ENCODE measurements at places on chromosomes 3 and 15.

GRCh38 chr3:48404440-48405342 is 25.2 kb downstream of the PLXNB1 start:
- DNase-seq = peak; percentile 76

- DNase-seq = peak; percentile 74
These were observed 897 bp upstream of the TLE3 start for GRCh38 chr15:70098461-70099166.

DNA sequence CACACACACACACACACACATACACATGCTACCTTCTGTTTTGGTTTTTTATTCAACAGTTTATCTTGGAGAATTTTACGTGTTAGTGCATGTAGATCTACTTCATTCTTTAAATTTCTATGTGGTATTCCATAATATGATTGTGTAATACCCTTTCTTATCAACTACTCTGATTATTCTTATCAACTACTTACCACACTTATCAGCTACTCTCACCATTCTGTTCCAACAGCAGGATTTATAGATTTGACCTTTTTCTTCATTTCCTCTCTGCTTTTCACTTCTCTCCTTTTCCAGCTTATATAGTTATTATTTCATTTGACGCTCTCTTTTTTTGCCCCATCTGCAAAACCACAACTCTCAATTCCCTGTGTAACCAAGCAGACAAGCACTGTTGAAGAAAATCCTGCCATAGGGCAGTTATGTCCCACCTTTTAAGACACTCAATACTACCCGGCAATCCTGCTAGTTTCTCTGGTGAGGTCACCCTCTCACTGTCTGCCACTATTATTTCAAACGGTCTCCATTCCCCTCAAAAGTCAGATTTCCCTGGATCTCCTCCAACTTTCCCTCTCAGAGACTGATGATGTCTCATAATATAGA is 56.9 kb upstream of the SATB1 start:
- DNase-seq = no peak

DNA sequence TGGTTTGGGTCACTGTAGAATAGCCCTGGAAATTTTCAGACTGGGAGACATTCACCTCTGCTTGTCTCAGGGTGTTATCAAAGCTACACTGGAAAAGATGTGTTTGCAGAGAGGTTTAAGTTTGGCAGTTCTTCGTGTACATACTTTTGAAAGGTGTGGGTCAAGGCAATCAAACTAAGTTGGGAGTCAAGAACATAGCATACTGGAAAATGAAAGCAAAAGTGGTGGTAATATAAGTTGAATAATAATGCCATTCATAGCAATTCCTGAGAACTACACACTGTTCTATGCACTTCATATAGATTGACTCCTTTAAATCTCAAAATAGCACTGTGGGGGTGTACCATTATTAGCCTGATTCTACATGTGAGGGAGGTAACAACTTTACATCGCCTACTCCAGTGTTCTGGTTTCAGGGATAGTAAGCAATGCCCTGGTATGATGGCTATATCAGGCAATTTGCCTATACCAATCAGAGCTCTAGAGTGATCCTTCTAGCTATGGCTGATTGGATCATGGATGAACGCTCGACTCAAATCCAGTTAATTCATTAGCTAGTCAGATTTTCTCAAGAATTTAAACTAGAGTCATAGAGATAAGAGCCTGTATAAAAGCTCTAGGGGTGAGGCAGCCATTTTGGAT is 44.6 kb upstream of the RASGRP1 start:
- no peak for DNase-seq

DNA sequence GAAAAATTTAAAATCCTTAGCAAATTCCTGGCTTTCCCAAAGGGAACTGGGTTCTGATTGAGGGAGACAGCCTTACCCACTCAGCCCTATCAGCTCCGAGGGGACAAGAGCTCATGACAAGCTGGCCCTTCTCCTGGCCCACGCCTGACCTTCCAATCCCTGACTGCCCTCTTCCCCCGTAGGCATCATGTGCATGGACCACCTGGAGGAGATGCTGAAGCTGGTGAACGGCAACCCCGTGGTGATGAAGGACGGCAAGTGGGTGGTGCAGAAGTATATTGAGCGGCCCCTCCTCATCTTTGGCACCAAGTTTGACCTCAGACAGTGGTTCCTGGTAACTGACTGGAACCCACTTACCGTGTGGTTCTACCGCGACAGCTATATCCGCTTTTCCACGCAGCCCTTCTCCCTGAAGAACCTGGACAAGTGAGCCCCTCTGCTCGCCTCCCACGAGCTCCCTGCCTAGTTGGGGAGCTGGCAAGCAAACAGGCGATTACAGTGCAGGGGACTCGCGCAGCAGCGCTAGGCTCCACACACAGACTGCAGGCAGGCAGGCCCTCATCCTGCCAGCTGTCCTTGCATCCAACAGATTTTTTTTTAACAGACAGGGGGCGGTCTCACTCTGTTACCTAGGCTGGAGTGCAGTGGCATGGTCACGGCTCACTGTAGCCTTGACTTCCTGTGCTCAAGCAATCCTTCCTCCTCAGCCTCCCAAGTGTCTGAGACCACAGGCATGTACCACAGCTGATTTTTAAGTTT is 16.8 kb downstream of the RPUSD3 start:
- peak; percentile 36 for DNase-seq

DNA sequence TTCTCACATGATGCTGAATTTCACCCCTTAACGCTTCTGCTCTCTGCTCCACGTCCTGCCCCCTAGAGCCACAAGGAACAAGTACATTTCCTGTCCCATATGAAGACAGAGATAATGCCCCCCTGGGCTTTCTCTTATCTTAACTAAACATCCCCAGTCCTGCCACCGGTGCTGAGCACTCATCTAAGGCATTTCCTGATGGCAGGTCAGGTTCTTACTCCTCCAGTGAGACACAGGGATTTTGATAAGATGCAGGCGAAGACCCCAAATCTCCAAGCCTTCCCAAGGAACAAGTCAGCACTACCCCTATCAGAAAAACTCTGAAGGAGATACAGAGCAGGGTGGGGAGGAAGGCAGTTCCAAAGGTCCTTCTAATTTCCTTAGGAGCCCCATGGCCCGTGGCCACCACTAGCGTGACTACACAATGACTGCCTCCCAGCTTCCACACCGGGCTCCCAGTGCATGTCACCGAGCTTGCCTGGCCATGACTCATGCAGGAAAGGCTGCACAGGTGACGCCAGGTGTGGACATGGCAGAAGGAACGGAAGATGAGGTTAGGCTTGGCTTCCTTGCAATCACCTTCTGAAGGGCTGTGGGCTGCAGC is 152.9 kb downstream of the XXYLT1 start:
- no peak for DNase-seq

DNA sequence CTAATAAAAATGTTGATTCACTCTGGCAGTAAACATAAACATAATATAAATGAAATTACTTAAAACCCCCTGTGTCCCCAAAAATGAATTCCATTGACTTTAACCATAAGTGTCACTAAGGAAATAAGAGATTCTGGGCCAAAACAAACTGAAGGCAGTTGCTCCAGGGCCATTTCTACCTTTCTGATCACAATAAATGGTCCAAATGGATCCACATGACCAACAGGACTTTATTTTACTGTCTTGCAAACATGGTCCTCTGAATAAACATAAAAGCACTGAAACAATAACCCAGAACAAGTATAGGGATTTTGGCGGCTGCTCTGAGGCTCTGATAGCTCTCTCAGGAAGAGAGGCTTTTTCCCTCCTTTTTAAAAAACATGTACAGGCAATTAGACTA is 77.3 kb downstream of the ETFA start:
- no peak for DNase-seq

DNA sequence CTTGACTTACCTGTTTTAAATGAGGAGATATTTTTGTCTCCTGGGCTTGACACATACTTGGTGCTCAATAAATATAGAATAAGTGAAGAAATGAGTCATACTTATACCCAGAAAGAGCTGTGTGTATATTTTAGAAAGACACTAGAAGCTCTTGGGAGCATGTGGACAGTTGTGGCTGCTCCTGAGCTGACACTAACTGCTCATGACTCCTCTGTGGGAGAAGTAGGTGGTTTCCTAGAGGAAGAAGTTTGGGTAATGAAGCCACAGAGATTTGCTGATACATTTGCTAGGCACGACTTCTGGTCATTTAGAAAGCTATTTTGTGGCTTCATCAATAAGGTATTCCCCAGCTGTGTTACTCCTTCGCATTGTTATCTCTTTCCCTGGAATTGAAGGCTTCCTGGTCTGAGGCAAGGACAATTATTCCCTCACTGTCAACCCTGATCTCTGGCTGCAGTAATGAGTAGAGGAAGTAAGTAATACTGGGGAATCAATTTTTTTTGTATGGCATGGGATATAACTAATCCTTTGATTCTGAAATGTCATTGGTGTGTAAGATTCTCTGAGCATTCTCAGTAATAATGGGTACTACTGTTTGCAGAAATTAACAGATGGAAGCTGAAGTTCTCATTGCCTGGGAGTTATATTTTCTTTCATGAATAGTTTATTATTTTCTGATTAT is 79.6 kb upstream of the DCBLD2 start:
- DNase-seq = no peak

DNA sequence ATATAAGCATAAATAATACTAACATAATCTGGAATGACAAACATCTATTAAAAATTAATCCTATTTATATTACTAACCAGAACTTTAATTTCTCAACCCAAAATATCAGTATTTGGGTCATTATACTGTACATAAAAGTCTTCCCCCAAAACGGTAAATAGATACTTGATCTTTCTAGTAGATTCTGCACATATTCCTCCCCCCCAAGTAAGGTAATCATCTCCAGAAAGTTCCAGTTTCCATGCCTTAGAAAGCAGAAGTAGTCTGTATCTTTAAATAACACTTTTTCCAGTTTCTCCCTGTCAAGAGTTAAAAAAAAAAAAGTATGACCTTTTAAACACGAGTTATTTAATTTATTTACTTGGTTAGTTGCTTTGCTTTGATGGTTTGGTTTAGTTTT is 150.7 kb upstream of the MB21D2 start:
- no peak for DNase-seq

DNA sequence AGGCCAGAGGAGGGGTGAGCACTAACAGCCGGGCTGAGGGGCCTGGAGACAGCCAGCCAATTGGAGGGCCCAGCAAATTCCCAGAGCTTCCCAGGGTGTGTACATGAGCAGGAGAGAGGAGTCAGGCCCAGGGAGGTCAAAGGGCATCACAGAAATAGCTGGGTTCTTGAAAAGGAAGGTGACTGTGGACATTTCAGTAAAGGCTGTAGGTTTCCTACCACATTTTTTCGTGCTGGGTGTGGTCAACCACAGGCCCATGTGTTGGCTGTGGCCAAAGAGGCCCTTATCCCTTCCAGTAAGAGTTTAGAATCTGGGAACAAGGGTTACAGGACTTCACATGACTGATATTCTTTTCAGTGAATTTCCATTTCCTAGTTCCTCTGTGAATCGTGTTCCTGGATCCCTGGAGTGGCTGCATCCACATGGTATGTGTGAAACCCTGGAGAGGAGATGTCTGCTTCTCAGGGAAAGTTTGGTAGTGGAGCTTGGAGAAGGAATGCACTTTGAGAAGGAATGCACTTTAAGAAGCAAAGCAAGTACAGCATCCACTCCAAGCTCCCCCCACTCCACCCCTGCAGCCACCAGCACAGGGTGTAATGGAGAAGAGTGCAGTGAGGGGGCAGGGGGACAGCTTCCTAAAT is 73.2 kb upstream of the HEG1 start:
- no peak for DNase-seq

GRCh38 chr15:98386561-98386960 is 261.8 kb upstream of the IGF1R start:
- no peak for DNase-seq

- DNase-seq = no peak
These were observed 61.4 kb upstream of the TLE3 start for GRCh38 chr15:70159001-70159712.

DNA sequence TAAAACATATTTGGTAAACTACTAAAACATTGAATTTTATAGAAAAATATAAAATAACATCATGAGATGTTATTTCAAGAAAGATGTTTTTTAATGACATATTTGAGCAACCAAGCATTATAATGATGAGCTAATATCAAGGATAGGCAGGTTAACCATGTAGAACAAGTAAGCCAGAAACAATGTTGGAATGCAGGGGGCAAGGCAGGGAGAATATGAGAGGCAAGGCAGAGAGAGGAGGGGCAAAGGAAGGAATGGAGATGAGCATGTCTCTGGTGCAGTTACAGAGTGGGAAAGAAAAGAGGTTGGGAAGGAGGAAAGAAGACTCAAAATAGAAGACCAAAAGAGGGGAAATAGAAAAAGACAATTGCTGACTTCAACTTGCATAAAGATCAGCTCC is 390.4 kb downstream of the MCTP2 start:
- DNase-seq = no peak

DNA sequence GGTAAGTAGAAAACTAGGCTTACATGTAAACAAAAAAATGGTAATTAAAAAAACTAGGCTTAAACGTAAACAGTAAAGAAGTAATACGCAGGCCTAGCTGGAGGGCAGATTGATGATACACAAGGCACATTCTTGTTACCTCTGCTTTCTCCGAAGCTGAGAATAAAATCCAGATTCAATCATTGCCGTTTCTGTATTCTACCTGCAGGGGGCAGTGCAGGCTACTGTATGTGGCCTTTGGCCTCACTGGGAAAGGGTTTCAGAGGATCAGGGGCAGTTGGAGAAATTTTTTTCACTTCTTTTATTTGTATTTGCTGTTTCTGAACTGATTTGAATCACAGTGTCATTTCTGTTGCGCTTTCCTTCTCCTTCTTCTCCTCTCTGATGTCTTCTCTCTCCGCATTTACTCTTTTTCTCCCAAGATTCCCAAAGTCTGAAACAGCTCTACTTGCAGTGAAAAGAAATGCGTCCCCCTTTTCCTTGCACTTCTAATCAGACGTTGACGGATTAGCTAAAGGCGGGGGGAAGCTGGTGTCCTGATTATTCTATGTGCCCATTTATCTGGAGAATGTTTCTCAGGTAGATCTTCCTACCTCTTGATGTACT is 67.1 kb upstream of the MCTP2 start:
- no peak for DNase-seq

GRCh38 chr15:31091481-31091880 is 10.0 kb downstream of the TRPM1 start:
- DNase-seq = no peak

DNA sequence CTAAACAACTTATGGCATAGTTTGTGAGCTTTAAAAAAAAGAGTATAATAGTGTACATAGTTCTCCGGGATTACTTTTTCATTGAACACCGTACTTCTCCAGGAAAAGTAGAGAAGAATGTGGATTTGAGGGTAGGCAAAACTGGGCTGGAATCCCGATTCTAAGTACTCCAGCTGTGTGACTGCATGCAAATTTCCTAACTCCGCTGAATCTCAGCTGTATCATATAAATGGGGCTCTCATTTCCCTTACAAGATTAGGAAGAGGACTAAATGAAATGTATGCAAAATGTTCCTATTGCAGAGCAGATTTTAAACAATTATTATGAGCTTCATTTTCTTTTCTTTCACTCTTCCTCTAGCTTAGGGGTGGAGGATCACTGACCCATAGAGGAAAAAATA is 70.3 kb upstream of the HERC1 start:
- no peak for DNase-seq

Data from aorta (tissue), 5 donors.